ENCODE measurements at places on chromosomes 11 and 22.

DNA sequence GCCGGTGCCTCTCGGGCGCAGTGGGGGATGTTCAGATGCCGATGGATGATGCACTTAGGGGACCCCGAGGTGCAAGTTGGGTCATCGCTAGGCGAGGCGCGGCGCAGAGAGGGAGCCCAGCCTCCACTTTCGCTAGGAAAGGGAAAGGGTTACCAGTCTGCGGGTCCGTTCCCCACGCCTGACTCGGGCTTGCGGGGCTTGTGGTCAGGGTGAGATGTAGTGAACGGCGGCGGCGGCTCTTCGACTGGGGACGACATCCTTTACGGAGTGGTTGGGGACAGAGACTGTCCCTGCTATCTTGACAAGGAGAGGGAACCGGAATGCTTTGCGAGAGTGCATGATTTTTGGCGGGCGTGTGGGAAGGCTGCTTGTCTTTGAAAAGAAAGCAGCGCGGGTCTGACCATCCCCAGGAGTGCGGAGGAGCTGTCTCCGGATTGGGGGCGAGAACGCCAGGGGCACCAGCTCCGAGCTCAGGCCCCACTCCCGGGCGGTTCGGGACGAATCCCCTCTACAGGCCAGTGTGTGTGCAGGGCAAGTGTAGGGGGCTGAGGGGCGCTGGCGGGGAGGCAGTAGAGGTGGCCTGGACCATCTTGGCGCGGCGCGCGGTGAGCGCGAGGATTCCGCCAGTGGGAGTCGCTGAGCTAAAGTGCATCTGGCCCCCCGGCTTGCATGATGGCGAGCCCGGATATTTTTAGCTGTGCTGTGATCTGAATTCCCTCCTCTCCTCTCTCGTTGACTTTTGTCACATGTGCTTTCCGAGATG is 1.1 kb downstream of the FAT3 start:
- DNase-seq: no peak

DNA sequence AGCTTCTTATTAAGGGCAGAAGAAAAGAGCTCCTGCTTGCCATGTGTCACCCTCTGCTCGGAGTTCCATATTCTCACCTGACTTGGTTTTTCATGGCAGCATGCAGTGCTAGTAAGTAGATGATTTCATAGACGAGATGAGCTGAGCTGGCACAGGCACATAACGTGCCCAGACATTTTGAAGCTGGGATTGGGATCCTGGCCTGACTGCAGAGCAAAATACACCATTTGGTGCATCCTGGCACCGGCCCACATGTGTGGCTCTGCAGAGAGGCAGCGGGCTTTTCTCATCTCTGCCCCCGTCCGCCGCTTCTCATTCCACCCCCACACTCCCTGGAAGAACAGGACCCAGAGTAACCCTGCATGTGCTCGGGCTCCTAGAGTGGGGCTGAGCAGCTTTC is 24.8 kb downstream of the FAM118A start:
- no peak for DNase-seq

DNA sequence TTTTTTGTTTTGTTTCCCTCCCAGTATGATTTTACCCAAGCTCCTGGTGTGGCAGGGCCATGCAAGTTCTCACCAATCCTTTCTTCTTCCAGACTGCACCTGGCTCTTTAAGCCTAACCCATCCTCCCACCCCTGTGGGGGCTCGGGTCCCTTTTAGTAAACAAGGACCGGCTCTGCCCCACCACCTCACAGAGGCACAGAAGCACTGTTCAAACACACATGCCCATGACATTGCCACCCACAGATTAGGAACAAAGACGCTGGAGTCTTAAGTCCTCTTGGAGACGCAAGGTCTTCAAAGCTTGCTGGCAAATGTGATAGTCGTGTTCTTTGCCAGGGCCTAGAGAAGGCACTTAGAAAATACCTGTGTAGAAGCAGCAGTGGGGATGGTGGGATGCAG is 18.9 kb downstream of the UQCR10 start:
- no peak for DNase-seq

DNA sequence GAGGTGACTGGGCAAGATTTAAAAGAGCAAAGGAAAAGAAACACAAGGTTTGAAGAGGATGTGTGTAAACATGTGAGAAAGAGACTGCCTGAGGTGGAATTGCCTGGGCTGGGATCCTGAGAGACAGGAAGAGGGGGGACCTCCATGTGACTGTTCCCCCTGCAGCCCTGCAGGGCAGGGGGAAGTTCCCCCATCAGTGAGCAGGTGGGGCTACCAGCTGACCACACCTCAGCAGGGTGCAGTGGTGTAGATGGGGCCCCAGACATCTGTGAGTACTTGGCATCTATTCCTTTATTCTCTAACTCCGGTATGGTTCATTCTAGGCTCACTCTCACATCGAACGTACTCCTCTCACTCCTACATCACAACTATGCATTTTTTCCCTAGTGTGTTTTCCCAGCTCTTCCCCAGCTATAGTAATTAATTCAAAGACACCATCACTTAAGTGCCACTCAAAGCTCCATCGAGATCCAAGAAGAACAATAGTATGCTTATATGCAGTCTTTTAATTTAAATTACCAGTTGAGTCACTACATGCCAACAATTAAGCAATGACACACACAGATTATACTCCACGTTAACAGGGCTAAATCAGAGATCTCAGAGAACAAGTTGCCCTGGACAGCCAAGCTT is 42.7 kb downstream of the LGR4 start:
- DNase-seq: no peak

DNA sequence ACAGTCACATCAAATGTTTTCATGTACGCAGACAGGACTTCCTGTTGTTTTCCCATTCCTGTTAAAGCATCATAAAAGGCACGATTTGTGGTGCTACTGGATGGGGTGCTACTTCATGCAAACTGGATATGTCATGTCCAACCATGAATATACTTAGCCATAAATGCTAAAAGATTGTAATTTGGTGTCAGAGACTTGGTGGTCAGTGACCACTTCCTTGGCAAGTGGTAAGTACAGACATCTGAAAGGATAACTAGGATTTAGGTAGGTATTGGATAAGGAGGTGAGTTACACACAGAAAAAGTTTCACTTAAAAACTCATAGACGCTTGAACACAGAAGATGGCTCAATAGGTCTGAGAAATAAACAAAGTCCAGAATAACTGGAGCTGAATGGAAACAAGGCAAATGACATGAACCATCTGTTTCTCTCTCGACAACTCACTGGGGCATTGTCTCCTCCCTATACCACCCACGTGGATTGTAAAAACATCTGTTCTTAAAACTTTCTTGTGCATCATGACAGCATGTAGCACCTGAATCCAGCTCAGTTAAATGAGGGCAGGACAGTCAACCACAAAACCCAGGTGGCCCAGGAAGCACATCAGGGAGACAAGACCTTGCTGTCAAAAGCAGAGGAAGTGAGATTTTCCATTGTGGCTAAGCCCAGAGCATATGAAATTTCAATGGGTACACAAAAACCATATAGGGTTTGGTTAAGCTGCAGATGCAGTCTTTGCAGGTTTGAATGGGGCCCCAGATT is 22.1 kb upstream of the IGLL5 start:
- DNase-seq: peak; percentile 45

DNA sequence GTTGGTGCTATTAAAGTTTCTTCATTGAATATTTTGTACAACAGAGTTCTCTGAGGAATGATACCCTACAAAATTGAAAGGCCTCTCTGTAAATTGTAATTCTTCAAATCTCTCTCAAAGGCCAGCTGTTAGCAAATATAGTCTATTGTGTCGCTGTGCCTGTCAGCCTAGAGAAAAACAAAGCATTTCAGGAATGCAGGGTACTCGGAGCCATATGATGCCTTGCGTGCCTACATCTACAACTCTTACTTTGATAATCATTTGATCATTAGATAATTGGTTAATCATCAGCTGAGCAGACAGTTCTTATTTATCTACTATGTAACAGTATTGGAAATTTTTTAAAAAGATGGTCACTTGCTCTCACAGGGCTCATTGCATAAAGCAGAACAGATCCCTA is 67.3 kb downstream of the RNF169 start:
- no peak for DNase-seq

- peak; percentile 50 for DNase-seq
Measured at GRCh38 chr22:36065775-36066544, 37.3 kb upstream of the RBFOX2 start.

- no peak for DNase-seq
Measured at GRCh38 chr11:60125956-60126585, 37.6 kb downstream of the MS4A2 start.

DNA sequence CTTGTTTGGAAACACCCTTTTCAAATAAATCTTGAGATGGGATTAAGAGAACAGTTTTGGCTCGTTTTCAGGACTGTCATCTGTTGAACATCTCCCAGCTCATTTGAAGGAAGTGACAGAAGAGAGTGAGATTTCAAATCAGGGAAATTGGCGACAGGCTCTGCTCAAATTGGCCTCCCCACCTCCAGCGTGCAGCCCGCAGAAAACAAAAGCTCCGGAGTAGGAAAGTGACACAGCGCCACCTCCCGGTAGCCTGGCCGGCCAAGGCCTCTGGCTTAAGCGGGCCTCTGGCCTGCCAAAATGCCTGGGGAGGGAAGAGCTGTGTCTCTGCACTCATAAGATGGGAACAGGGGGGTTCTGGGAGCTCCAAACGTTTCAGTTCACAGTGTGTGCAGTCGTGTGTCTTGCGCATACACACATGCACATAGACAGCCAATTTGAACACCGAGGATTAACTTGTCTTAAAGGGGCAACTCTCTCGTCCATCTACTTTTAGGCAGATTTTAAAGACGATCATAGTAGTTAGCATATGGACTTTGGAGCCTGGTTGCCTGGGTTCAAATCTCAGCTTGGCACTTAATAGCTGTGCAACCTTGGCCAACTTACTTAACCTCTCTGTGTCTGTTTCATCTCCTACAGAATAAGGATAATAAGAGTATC is 132.7 kb upstream of the RCN1 start:
- peak; percentile 53 for DNase-seq

DNA sequence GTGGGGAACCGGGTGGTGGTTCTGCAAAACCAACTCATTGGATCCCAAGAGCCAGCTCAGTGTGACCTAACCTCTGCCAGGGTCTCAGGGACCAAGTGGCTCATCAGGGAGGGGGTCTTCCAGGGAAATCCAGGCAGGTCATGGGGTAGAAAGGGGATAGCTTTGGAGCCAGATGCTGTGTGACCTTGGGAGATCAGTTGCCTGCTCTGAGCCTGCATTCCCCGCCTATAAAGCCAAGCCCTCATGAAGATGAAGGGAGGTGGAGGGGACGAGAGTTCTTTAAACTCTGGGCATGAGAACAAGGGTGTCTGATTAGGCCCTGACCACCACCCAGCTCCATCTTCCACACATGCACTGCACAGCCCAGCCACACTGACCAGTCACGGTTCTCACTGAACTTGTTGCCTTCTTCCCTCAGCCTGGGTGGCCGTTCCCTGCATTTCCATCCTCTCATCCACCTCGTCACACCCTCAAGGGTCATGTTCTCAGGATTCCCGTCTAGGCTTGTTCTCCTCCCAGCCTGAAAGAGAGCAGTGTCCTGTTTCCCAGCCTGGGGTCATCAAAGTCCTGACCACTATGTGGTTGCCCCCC is 475.5 kb downstream of the TBC1D22A start:
- no peak for DNase-seq

DNA sequence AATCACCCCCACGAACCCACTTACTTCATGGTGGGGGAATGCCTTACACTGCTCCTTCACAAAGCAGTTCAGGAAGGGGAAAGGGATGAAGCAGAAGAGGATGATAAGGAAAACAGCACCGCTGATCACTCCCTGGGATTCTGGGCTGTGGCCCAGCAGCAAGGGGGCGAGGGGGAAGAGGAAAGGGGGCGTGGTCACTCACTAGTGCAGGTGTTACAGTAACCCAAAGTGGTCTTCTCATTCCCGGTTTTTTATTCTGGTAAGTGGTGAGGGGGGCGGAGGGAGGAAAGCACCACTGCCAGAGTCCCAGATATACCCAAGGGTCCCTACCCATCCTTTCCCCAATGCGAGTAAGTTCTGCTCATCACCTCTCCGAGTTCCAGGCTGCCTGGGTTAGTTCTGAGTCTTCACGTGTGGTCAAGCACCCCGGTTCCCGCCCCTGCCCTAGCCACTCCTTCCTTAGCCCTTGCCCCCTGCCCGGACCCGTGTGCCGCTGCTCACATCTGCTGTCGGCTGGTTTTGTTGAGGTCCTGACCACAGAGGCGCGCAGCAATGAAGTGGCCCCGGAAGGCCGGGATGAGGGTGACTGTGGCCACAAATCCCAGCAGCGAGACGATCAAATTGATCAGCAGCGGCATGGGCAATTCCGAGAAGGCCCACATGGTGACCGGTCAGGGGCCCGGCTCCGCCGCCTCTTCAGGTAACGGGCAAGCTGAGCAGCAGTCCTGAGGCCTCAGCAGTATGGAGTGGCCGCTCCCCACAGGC is 477 bp downstream of the DPAGT1 start:
- DNase-seq: no peak

DNA sequence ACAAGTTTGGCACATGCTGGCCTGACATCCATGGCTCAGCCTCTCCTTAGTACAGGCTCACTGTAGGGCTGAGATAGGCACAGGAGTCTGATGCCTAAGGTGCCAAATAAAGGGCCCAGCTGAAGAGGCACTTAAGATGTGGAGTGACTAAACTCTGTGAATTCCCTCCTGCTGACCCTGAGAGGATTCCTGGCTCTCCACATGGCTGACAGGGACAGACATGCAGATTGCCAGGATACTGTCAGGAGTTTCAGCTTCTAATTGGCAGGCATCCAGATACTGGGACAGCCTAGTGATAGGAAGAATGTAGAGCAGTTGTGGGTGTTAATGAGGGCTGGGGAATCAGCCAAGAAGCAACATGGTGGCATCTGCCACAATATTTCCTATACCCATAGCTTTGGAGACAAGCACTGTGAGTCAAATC is 558.7 kb downstream of the INSC start:
- no peak for DNase-seq

DNA sequence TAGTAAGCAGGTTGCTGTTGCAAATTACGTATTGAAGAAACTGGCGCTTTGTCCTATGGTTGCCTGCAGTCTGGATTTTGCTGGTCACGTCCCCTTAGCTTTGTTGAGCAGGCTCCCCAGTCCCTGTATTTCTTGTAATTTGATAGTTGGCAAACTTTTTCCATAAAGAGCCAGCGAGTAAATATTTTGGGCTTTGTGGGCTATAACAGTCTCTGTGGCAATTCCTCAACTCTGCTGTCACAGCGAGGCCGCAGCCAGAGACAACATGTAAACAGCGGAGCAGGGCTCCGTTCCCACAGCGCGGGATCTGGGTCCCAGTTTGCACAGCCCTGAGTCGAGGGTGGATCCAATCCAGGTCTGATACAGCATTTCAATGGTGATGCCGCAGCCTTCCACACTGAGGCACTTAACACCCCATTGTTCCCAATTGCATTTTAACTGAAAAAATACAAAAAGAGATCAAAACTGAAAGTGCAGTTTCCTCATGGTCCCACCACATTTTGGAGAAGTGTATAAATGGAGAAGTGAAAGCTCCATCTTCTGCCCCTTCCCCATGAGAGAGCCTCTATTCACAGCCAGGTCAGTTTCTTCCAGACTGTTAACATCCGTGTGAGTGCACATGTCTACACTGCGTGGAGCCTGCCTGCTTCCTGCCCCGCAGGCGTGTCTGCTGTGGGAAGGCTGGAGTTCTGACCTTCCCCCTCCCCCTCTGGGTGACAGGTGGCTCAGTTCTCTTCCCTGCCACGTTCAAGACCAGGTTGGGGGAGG is 89.1 kb downstream of the RPS6KA4 start:
- no peak for DNase-seq
